ENCODE measurements at places on chromosomes 3 and 15. TPM values are rescaled to one million over a fixed set of nuclear protein-coding genes. Genes with fewer than 3 reads are reported as not detected.
A peak's percentile ranks its signal among the peaks of the same experiment; 100 is the strongest.

DNA sequence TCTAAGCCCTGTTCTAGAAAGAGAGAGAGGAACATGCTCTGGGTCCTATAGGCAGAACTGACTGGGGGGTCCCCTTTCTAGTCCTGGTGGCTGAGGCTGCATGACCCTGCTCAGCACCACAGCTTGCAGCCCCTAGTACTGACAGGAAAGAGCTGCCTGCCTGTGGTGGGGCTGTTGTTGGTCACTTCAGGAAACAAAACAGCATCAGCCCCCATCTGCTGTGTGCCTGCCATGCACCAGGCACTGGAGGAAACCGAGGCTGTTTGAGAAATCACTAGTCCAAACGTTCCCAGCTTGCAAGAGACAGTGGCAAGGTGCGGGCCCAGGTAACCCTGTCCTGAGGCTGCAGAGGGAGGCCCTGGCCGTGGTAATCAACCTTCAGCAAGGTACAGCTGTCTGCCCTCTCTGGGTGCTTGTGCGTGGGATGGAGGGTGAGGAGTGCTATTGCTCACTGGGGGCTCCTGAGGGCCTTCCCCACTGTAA is 90.6 kb downstream of the IQSEC1 start:
- no peak overlapping the region for H3K27ac ChIP-seq
- DNase-seq = no peak
- no peaks in the 10 kb centered on the region for H3K27me3 ChIP-seq
- peaks cover 3% of the 10 kb centered on the region for H3K36me3 ChIP-seq
- H3K4me1 ChIP-seq = no peaks in the 10 kb centered on the region

DNA sequence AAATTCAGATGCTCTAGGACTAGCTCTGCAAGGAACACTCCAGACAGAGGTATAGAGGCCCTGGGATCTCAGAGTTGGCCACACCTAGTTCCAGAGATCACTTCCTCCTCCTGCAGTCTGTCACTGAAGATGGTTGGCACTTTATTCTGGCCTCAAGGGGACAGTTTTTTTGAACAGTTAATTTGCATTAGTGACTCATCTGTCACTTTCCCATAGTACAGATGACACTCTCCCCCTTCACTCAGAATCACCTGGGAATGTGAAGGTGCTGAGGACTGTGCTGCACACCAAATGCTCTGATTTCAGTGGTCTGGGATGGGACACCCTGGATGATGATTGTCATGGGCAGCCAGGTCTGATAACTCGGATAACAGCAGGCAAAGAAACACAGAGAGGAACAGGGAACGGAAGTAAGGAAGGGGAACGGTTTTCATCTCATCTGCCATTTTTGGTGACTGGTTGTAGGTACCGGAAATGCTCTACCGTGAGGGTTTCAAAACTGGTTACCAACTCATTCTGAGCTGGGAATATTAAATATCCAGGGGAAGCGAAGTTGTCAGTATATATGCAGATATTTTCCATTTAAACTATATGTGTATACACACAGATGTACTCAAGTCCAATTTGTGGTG is 232.5 kb upstream of the ST8SIA2 start:
- H3K27ac ChIP-seq = peak overlapping the region; percentile 71
- DNase-seq = no peak
- H3K4me3 ChIP-seq = no peak overlapping the region

DNA sequence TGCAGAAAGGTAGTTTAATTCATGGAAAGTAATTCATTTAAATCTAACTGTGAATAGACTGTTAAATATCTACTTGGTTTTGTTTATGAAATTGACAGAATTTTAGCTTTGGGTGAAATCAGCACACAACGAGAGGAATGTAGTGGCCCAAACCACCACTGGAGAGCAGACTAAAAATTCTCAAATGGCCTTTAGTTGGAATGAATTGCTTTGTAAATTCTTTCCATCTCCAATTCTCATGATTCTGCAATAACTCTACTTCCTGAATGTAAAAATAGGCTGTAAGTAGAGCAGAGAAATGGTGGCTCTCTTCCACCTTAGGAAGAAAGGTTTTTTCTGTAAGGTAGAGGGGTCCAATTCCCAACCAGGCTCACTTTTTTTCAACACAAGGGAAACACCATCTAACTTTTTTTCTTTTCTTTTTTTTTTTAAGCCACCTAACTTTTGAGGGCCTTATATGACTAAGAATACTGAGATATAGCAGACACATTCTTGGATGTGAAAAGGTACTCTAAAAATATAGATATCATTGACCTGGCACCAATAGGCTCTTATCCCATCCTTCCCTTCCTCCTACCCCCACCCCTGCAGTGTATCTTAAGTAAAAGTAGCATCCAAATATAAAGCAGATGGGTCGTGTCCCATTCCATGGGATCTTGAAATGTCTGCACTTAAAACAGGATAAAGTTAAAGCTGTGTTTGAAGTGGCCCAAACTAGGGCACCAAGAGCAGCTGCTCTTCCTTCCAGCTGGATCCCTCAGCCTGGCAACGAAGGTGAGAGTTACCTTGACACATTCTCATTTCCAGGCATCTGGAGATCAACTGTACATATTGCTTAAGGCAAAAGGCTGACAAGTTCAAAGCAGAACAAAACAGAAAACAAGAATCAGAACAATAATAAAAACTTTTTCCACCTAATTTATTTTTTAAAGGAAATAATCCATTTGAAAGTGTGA is 194.1 kb downstream of the TPRG1 start:
- no peak for DNase-seq
- H3K27me3 ChIP-seq = no peaks in the 10 kb centered on the region

DNA sequence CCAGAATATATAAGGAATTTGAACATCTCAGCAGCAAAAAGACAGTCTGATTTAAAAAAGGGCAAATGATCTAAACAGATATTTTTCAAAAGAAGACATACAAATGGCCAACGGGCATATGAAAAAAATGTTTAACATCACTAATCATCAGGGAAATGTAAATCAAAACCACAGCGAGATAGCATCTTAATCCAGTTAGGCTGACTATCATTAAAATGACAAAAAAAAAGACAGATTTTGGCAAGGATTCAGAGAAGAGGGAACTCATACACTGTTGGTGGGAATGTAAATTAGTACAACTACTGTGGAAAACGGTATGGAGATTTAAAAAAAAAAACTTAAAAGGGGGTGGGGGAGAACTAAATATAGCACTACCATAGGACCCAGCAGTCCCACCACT is 47.9 kb downstream of the RNF13 start:
- no peaks in the 10 kb centered on the region for H3K27me3 ChIP-seq
- no peaks in the 10 kb centered on the region for H3K4me1 ChIP-seq
- no peak for DNase-seq

The EBLN2 gene
- total RNA-seq = 4.4 TPM

DNA sequence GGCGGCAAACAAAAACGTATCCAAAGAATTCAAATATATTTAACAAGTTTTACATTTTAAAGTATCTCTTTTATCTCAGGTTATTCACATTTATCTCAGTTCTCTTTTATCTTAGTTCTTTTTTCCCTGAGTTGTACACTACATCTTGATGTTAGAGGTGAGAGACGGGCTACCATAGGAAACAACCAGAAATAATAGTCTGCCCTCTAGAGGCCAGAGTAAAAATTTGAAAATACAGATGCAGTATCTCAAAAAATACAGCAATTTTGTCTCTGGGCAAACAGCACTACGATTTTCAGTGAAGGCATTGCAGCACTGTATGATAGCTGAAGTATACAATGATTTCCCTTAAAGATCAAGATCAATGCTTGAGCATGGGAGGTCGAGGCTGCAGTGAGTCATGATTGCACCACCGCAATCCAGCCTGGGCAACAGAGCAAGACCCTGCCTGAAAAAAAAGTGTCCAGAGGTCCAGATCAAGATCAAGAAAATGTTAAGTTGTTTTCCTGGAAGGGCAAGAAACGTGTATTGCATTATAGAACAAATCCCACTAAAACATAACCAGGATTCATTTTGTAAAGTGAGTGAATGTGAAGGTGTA is 82.6 kb upstream of the ATP11B start:
- no peaks in the 10 kb centered on the region for H3K36me3 ChIP-seq
- no peaks in the 10 kb centered on the region for H3K27me3 ChIP-seq
- no peak overlapping the region for H3K4me3 ChIP-seq
- H3K4me1 ChIP-seq = no peaks in the 10 kb centered on the region
- no peak for DNase-seq
- no peak overlapping the region for H3K27ac ChIP-seq

GRCh38 chr3:37136067-37136466 is 38.3 kb downstream of the LRRFIP2 start:
- peaks cover 3% of the 10 kb centered on the region for H3K4me1 ChIP-seq
- H3K4me3 ChIP-seq = no peak overlapping the region
- DNase-seq = no peak
- H3K27me3 ChIP-seq = no peaks in the 10 kb centered on the region

The LRRIQ4 gene
- 0.26 TPM for total RNA-seq

The CD200 gene
- total RNA-seq = 51.6 TPM

The KIF7 gene
- total RNA-seq = 23.4 TPM

DNA sequence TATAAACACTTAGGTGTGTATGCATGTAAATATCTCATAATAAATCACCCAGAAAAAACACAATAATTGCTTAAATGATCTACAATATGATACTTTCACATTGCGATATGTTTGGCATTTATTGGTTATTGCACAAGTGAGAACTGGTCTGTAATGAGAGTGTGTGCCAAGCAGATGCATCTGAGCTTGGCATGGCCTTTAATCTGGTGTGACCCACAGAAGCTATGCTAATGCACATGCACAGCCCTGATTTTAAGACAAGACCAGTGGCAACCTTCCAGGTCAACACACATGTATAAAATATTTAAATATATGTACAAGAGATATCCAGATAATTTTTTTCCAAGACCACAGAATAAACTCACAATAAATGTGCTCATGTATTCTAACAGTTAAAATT is 42.7 kb downstream of the C2CD4A start:
- H3K36me3 ChIP-seq = no peaks in the 10 kb centered on the region
- H3K27ac ChIP-seq = no peak overlapping the region
- H3K4me1 ChIP-seq = 0 out of 2 replicates have a peak, but pooled peaks cover 2% of the 10 kb centered on the region
- H3K4me3 ChIP-seq = no peak overlapping the region
- H3K27me3 ChIP-seq = no peaks in the 10 kb centered on the region

GRCh38 chr3:82610236-82610635 is 848.8 kb upstream of the GBE1 start:
- no peak overlapping the region for H3K4me3 ChIP-seq
- DNase-seq = no peak
- H3K36me3 ChIP-seq = no peaks in the 10 kb centered on the region
- H3K27ac ChIP-seq = no peak overlapping the region
- H3K27me3 ChIP-seq = no peaks in the 10 kb centered on the region

DNA sequence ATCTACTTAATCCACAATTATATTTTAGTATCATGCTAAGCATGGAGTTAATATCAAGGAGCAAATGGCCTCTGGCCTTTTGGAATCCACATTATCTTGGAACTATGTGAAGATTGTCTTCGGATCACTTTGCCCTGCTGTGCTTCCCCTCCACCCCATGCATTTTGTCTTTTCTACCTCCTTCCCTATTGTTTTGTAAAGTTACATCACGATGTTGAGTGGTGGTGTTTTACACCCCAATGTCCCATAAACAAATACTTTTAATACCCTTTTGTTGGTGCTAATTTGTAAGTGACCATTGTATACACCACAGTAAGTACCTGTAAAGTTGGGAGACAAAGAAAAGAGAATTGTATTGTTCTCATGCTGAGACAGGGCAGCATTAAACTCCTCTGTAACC is 258.4 kb upstream of the ZNF717 start:
- no peaks in the 10 kb centered on the region for H3K27me3 ChIP-seq
- DNase-seq = peak; percentile 54
- peak overlapping the region; percentile 99 for H3K27ac ChIP-seq

DNA sequence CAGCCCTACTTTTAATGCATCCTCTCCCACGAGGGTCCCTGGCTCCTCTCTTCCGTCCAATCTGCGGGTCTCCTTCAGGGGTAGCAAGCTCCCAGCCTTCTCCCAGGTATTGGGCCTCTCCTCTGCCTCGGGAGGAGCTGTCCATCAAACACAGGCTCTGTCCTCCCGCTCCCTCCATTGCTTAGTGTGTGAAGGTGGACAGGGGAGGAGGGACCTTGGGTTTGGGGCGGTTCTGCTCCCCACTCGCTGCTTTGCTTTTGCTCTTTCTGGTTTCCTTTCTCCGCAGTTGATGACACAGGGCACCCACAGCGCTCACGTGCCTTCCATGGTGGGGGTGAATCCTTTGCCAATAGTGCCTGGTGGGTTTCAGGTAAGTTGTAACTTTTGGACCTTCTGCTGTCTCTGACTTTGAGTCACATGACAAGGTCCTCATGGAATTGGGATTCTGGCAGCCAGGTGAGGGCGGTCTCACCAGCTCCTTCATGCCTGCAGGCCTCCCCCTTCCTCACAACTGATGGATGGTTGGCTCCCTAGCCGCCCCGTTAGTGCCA is 18.9 kb downstream of the MUC20 start:
- H3K4me3 ChIP-seq = no peak overlapping the region
- no peaks in the 10 kb centered on the region for H3K36me3 ChIP-seq
- H3K27ac ChIP-seq = no peak overlapping the region
- DNase-seq = no peak
- H3K4me1 ChIP-seq = no peaks in the 10 kb centered on the region

The TRIM42 gene
- total RNA-seq = not detected

The PKM gene
- 1,042 TPM for total RNA-seq

- H3K36me3 ChIP-seq = no peaks in the 10 kb centered on the region
- no peak overlapping the region for H3K4me3 ChIP-seq
- H3K27ac ChIP-seq = no peak overlapping the region
- DNase-seq = no peak
These were observed 131.9 kb upstream of the MEF2A start for GRCh38 chr15:99433757-99434450.

Data from H9 (cell line).